ENCODE measurements at places on chromosomes 4 and X.

- H3K27me3 ChIP-seq = no peaks in the 10 kb centered on the region
- ATAC-seq = no peak
- H3K36me3 ChIP-seq = no peaks in the 10 kb centered on the region
- peak overlapping the region; percentile 10 for H3K27ac ChIP-seq
- peaks cover 26% of the 10 kb centered on the region for H3K4me1 ChIP-seq
Measured at GRCh38 chr4:152352622-152353116, 183.2 kb downstream of the FBXW7 start.

DNA sequence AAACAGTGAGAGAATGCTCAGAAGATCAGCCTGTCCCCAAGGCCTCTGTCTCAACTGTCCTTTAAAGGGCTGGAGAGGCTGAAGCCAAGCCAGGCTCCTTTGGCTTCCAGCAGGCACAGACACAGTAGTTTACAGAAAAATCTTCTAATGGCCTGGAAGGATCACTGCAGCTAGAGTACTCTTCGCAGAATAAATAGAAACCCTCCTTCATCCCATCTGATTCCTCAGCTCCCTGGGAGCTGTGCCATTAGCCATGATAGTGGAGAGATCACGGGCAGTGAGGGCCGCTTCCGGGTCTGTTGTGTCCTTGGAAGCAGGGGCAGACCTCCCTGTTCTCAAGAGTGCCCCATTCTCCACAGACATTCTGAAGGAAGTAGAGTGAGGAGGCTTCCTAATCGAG, 63.1 kb downstream of the CCNI start:
- H3K27ac ChIP-seq = no peak overlapping the region
- no peaks in the 10 kb centered on the region for H3K27me3 ChIP-seq
- H3K36me3 ChIP-seq = peaks cover 63% of the 10 kb centered on the region

GRCh38 chr4:177287255-177287654, 22.4 kb upstream of the NEIL3 start:
- no peaks in the 10 kb centered on the region for H3K36me3 ChIP-seq
- peak; percentile 15 for ATAC-seq
- H3K27me3 ChIP-seq = no peaks in the 10 kb centered on the region
- no peak overlapping the region for H3K27ac ChIP-seq
- no peaks in the 10 kb centered on the region for H3K4me1 ChIP-seq
- no peak overlapping the region for H3K4me3 ChIP-seq

DNA sequence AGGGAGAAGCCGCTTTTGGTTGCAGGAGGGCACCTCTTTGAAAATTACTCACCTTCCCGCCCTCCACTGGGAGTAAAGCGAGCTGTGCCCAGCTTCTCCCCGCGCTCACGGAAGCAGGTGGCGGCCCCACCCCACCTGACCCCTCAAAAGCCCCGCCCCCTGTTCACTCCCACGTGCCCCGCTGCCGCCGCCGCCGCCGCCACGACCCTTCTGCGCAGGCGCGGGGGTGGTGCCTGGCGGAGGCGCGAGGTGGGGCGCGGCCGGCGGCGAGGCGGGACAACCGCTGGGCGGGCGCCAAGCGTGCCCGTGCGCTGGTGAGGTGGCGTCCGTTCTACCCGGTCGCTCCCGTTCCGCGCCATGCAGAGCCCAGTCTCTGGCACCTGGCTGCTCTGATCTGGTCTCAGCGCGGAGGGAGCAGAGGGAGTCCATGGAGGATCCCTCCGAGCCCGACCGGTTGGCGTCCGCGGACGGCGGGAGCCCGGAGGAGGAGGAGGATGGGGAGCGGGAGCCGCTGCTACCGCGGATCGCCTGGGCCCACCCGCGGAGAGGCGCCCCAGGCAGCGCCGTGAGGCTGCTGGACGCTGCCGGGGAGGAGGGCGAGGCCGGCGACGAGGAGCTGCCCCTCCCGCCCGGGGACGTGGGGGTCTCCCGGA, at the start of gene PI4K2B:
TSS of gene PI4K2B (plus strand) at position 297 of the 653 bp plus-strand sequence. CDS start at position 428, 131 bp downstream.
- peak; percentile 97 for ATAC-seq
- peaks cover 34% of the 10 kb centered on the region for H3K4me1 ChIP-seq
- H3K36me3 ChIP-seq = peaks cover 40% of the 10 kb centered on the region
- H3K27me3 ChIP-seq = no peaks in the 10 kb centered on the region
- H3K4me3 ChIP-seq = peak within 1 kb of the TSS; percentile 97
- H3K27ac ChIP-seq = peak within 1 kb of the TSS; percentile 98

DNA sequence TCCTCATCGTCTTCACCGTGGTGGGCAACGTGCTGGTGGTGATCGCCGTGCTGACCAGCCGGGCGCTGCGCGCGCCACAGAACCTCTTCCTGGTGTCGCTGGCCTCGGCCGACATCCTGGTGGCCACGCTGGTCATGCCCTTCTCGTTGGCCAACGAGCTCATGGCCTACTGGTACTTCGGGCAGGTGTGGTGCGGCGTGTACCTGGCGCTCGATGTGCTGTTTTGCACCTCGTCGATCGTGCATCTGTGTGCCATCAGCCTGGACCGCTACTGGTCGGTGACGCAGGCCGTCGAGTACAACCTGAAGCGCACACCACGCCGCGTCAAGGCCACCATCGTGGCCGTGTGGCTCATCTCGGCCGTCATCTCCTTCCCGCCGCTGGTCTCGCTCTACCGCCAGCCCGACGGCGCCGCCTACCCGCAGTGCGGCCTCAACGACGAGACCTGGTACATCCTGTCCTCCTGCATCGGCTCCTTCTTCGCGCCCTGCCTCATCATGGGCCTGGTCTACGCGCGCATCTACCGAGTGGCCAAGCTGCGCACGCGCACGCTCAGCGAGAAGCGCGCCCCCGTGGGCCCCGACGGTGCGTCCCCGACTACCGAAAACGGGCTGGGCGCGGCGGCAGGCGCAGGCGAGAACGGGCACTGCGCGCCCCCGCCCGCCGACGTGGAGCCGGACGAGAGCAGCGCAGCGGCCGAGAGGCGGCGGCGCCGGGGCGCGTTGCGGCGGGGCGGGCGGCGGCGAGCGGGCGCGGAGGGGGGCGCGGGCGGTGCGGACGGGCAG, 792 bp downstream of the ADRA2C start:
- H3K4me1 ChIP-seq = no peaks in the 10 kb centered on the region
- peaks cover 71% of the 10 kb centered on the region for H3K27me3 ChIP-seq
- no peak overlapping the region for H3K4me3 ChIP-seq
- no peak for ATAC-seq
- H3K36me3 ChIP-seq = no peaks in the 10 kb centered on the region

- H3K27me3 ChIP-seq = no peaks in the 10 kb centered on the region
- peaks cover 11% of the 10 kb centered on the region for H3K4me1 ChIP-seq
- ATAC-seq = no peak
- H3K4me3 ChIP-seq = no peak overlapping the region
- no peak overlapping the region for H3K27ac ChIP-seq
Measured at GRCh38 chrX:129565046-129565650, 25.1 kb downstream of the OCRL start.

DNA sequence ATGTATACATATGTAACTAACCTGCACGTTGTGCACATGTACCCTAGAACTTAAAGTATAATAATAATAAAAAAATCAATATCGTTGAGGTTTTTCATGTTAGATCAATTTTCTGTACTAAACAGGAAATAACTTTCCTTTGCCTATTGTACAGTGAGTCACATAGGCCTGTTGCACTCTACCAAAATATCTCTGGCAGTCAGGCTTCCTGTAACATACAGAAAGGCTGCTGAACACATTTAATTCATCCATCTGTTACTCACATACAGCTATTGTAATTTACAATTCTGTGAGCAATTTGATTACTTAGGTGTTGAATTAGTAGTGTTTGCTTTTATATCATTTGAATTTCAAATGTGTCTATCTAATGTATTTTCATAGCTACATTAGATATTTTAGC, 427.8 kb downstream of the TMA16 start:
- H3K36me3 ChIP-seq = no peaks in the 10 kb centered on the region
- no peak overlapping the region for H3K27ac ChIP-seq
- no peak overlapping the region for H3K4me3 ChIP-seq
- H3K27me3 ChIP-seq = no peaks in the 10 kb centered on the region
- ATAC-seq = no peak

DNA sequence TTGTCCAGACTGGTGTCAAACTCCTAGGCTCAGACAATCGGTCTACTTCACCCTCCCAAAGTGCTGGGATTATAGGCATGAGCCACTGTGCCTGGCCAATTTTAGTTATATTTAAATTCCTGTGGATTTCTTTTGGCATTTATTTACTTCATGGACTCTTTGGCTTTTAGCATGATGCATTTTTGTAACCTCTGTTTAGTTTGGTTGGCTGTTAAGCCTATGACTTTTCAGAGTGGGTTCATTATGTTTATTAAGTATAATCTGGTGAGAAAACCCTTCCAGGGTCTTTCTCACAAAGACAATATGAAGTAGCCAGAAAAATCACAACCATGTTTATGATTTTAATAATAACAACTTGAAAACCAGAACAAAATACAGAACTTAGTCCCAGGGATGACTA, 49.4 kb downstream of the USP38 start:
- no peak overlapping the region for H3K27ac ChIP-seq
- no peaks in the 10 kb centered on the region for H3K27me3 ChIP-seq
- no peaks in the 10 kb centered on the region for H3K4me1 ChIP-seq
- H3K4me3 ChIP-seq = no peak overlapping the region
- no peak for ATAC-seq

- H3K4me3 ChIP-seq = no peak overlapping the region
- ATAC-seq = no peak
- H3K36me3 ChIP-seq = no peaks in the 10 kb centered on the region
- H3K4me1 ChIP-seq = no peaks in the 10 kb centered on the region
Measured at GRCh38 chr4:30767147-30767845, 47.1 kb downstream of the PCDH7 start.

DNA sequence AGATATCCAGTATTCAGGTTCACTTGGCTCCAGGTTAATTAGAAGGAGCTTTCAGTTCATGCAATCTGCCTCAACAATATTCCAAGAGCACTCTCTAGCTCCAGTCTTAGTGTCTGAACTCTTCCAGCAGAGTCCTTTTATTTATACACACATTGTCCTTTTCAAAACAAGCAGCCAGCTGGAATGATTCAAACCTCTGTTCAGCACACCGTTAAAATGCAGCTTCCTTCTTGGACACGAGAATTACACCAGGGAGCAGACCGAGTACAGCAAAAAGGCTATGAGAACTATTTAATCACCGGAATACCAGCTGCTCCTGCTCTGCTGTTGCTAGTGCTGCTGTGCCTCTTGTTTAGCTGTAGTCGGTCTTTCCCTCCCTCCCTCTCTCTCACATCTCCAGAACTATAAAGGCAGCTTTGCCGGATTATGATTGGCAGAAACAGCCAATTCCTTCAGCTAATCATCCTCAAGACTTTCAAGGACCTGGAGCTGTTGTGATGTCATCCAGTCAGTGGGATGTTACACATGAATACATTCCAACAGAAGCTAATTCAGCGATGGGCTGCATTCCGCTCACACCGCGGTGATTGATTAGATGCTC, at the start of gene NDST4:
TSS of gene NDST4 (minus strand) at position 115 of the 601 bp plus-strand sequence. CDS start 36,584 bp downstream, outside the sequence.
- peak; percentile 41 for ATAC-seq
- no peaks in the 10 kb centered on the region for H3K27me3 ChIP-seq
- H3K4me1 ChIP-seq = no peaks in the 10 kb centered on the region

- no peak overlapping the region for H3K4me3 ChIP-seq
- no peak for ATAC-seq
- H3K36me3 ChIP-seq = no peaks in the 10 kb centered on the region
- no peaks in the 10 kb centered on the region for H3K4me1 ChIP-seq
Measured at GRCh38 chr4:113919611-113920010, 59.8 kb downstream of the ARSJ start.

DNA sequence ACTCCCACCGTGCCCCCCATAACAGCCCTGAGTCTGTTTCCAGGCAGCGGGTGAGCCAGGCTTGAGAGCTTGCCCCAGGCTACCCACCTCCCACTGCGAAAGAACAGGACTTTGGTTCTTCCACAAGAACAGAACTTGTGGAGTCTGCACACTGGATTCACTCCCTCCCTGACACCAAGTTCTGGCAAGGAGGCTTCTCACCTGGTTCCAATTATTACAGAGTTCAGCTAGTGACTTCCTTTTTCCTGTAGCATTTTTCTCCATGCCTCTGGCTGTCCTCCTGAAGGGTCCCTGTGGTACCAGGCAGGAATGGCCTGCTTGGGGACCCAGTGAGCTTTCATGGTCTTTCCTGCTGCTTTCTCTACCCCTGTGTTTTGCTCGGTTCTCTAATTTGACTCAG, 208.6 kb upstream of the SFRP2 start:
- H3K4me1 ChIP-seq = no peaks in the 10 kb centered on the region
- H3K4me3 ChIP-seq = no peak overlapping the region
- no peak for ATAC-seq

DNA sequence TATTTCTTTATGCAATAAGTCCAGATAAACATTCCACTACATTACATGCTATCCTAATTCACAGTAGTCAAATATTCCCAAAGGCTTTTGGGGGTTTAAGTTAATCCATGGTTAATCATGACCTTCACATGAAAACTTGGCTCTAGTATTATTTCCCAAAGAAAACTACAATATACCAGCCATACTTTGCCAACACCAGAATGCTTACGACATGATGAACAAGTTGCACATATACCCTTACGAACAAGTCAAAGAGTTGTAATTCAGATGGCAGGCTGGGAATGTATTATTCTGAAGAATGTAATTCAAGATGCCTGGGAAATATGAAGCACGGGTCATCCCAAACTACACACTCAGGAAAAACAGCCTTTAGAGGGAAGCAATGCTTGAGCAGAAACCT, 499.6 kb downstream of the PPARGC1A start:
- ATAC-seq = no peak
- no peak overlapping the region for H3K27ac ChIP-seq
- H3K4me1 ChIP-seq = no peaks in the 10 kb centered on the region
- no peaks in the 10 kb centered on the region for H3K36me3 ChIP-seq

DNA sequence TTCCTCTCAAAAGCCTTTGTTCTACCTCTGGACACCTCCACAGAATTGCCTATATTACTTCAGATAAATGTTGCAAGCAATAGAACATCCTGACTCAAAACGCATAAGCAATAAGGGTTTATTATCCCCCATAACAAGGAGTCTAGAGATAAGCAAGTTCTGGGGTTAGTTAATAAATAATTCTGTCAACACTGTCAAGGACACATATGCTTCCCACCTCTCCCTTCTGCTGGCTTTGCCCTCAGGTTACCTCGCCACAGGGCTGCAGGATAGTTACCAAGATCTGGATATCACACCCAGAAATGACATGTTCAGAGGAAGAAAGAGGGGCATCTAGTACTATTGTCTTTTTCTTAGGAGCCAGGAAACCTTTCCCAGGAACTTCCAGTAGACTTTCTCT, 14.0 kb upstream of the DUSP21 start:
- H3K27ac ChIP-seq = no peak overlapping the region
- no peak for ATAC-seq
- H3K4me1 ChIP-seq = no peaks in the 10 kb centered on the region
- H3K36me3 ChIP-seq = no peaks in the 10 kb centered on the region
- no peaks in the 10 kb centered on the region for H3K27me3 ChIP-seq

- H3K4me1 ChIP-seq = peaks cover 13% of the 10 kb centered on the region
- H3K27ac ChIP-seq = no peak overlapping the region
- H3K36me3 ChIP-seq = no peaks in the 10 kb centered on the region
- no peaks in the 10 kb centered on the region for H3K27me3 ChIP-seq
- H3K4me3 ChIP-seq = no peak overlapping the region
Measured at GRCh38 chr4:81392164-81392563, 79.5 kb downstream of the RASGEF1B start.

- no peaks in the 10 kb centered on the region for H3K4me1 ChIP-seq
- ATAC-seq = no peak
- H3K27me3 ChIP-seq = peaks cover 8% of the 10 kb centered on the region
- no peak overlapping the region for H3K27ac ChIP-seq
- H3K36me3 ChIP-seq = no peaks in the 10 kb centered on the region
Measured at GRCh38 chrX:100494646-100495370, 84.7 kb upstream of the PCDH19 start.

- peaks cover 20% of the 10 kb centered on the region for H3K36me3 ChIP-seq
- no peak overlapping the region for H3K27ac ChIP-seq
- H3K4me3 ChIP-seq = no peak overlapping the region
- ATAC-seq = no peak
- H3K27me3 ChIP-seq = no peaks in the 10 kb centered on the region
Measured at GRCh38 chrX:110180176-110180927, 137.5 kb downstream of the AMMECR1 start.

All from stimulated activated memory B cell treated with anti-CD40 and anti-IgM and Interleukin-4, amounts not matched to agents 10 μg/mL and 1 μg/mL and 100 μg/mL, for 72 hours (primary cell).